Right hindlimb (tissue), 1 donor: ENCODE measurements at places on chromosomes 12 and 14.

DNA sequence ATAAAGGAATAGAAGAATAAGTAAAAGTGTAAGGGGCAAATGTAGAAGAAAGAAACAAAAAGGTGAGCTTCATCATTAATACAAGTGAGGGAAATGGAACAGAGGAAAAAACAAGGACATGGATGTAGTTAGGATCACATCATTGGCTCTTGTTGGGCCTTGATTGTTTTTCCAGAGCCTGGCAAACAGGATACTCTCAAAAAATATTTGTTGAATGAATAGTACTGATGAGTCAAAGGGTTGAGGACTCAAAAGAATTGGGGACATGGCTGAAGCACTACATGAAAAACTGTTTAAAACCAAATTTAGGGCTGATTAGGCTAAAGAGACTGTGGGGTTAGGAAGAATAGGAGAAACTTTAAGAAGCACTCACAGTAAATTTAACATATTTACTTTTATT, 11.4 kb upstream of the SRP54 start:
- DNase-seq: no peak

DNA sequence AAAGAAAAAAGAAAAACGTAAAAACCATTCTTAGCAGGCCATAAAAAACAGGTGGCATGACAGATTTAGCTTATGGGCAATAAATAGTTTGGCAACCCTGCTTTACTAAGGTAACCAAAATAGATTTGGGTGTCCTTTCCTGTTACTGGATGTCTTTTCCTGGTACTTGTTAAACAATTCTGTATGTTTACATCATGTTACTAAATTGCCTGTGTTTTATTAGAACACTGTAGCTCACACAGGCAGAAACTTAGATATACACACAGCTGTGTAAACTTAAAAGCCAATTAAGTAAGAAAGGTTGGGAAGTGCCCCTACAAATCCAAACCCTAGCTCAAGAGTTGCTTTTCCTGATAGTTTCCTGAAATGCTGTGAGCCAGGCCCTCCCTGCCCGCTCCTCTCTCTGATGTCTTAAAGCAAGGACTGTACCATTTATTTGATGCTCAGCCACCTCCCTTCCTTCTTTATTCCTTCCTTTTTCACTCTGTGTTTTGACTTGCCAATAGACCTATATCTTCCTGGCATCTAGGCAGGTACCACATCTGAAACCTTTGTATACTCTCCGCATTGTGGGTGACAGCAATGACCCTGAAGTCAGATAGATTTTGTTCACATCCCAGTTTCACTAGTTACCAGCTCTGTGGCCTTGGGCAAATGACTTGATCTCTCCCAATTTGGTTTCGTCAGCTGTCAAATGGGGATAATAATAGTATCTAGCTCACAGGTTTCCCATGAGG, 3.7 kb upstream of the CAMKK2 start:
- no peak for DNase-seq

- no peak for DNase-seq
Observed at GRCh38 chr12:118851891-118852290, 129.4 kb upstream of the SRRM4 start.

- DNase-seq: no peak
Observed at GRCh38 chr12:51323317-51323960, 535 bp downstream of the BIN2 start.

DNA sequence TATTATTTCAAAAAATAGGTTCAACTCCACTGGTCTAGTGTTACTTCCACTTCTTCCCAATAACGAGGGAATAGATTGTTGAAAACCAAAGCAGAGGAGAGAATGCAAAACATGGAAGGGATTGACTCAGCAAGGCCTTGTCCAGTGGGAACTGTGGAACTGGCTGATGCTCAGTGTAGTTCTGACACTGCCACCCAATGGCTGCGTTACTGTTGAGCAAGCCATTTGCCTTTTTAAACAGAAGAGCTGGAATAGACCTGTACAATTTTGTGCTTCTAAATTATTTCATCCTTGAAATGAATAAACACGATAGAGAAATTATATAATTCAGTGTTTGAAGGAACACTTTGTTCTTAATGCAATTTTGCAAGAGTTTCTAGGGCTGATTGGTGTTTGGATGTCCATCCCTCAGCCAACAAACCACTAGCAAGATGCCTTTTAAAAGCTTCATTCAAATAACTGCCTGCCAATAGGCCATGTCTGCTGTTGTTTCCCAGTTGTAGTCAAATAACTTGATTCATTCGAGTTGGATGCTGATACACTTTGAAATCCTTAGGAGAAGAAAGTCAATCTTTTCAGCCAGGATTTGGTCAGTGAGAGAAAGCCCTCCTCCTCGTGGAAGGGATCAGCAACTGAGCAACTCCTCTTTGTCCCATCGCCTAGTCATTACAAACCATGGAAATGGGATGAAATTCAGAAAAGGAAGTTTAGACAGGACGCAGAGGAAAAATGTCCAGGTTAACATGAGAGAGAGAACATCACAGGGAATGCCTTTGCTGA, 7.3 kb upstream of the MGP start:
- peak; percentile 59 for DNase-seq
